ENCODE measurements at places on chromosomes 6 and 20.

DNA sequence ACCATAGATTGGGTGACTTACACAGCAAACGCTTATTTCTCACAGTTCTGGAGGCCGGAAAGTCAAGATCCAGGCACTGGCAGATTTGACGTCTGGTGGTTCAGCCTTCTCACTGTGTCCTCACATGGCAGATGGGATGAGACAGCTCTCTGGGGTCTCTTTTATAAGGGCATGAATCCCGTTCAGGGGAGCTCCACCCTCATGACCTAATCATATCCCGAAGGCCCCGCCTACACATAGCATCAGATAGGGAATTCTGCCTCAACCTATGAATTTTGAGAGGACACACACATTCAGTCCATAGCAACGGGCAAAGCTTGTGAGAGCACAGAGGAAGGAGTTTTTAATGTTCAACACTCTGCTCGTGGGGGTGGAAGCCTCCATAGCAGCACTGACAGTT lies 27.5 kb downstream of the DAAM2 start:
- DNase-seq, result no peak

DNA sequence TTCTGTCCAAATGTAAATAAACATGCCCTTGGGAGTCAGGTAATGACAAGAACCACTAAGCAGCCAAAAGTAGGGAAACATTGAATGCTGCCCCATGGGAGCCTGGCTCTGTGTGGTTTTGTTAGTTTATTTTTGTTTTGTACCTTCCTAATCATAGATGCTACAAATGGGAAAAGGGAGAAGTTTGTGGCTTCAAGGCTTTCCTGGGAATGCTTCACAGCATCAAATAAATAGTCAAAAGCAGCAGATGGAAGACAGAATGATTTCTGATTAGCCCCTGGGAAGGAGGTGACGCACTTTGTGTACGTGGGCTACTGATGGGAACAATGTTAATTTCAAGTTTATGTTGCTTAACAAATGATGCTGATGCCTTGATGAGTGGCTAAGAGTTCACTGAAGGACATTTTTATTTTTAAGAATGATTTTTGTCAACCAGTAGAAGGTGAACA lies 532.7 kb downstream of the BCKDHB start:
- no peak for DNase-seq

DNA sequence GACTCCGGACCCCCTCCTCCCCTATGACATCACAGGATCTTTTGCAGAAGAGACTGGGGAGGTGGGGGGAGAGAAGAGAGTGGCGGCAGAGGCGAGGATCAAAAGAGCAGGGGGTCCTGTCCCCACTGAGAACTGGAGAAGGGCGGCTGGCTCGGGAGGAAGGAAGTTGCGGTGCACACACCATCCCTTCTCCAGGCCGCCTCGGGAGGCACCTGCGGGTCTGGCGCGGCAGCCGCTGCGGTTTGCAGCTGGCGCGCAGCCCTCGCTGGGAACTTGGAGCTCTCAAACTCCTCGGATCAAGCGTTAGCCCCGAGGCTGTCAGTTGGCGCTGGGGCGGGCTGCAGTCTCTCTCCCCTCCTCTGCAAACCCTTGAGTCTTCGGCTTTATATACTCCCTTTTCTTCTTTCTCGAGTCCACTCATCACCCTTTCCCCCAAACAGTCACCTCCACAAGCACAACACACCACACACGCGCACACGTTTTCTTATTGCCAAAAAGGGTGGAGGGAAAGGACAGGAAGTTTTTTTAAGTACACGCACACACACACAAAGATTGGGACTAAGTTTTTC lies 180.7 kb downstream of the TBXT start:
- no peak for DNase-seq

DNA sequence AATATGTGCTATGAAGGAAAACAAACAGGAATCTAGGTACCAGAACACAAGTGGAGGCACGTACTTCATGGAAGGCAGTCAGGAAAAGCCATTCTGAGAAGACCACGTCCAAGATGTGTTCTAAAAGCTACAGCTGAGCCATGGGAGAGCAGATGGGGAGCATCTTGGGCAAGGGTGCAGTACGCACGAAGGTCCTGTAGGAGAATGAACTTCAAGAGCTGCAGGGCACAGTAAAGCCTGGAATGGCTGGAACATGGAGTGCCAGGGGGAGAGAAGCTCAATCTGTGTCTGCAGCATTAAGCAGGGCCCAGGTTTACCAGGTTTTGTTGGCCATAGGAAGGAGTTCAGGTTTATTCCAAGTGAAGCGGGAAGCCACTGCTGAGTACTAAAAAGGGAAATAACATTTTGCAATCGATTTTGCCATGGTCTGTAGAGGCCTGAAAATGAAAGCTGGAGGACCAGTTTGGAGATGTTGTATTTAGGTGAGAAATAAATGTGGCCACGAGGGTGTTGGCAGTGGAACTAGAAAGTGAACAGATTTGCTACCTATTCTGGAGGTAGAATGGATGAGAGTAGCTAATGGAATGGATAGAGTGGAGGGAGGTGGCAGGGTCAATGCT lies 29.9 kb downstream of the ADTRP start:
- no peak for DNase-seq

GRCh38 chr6:70080443-70081070 lies 214.2 kb downstream of the COL19A1 start:
- DNase-seq, result no peak

- no peak for DNase-seq
Measured at GRCh38 chr20:16397086-16397485, 176.2 kb downstream of the KIF16B start.

- DNase-seq, result no peak
Measured at GRCh38 chr6:131394768-131395432, 178.1 kb upstream of the ARG1 start.

DNA sequence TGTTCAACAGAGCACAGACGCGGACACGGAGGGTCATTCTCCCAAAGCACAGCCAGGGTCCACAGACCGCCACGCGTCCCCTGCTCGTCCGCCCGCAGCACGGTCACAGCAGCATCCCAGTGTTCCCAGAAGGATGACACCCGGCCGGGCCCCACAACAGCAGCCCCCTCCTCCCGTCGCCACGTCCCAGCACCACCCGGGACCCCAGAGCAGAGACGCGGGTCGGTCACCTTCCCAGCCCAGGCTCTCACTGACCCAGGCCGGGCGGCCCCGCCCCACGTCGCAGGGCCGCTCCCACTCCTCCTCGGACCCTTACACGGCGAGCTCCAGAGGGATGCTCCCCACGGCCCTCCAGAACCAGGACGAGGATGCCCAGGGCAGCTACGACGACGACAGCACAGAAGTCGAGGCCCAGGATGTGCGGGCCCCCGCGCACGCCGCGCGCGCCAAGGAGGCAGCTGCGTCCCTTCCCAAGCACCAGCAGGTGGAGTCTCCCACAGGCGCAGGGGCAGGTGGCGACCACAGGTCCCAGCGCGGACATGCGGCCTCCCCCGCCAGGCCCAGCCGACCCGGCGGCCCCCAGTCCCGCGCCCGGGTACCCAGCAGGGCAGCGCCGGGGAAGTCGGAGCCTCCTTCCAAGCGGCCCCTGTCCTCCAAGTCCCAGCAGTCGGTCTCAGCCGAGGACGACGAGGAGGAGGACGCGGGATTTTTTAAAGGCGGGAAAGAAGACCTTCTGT lies 64.3 kb downstream of the FNDC1 start:
- DNase-seq, result no peak

- DNase-seq, result no peak
Measured at GRCh38 chr6:103784117-103784516, 1075.6 kb downstream of the HACE1 start.

GRCh38 chr6:154484942-154485341 lies 25.5 kb downstream of the CNKSR3 start:
- no peak for DNase-seq

DNA sequence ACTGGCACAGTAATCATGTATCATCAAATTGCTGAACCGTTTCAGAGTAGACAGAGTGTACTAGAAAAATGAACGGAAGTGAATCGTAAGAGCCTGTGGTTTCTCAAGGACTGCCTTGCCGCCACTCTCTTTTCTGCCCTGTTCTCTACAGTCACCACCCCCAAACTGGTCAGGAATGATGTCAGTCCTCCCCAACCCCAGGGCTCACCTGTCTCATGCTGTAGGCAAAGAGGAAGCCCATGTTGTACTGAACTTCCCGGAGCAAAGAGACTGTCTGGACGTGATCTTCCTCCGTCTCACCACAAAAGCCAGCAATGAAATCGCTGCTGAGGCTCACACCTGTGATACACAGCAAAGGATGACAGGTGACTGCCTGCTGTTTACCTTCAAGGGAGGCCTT lies 31.0 kb downstream of the CDK5RAP1 start:
- DNase-seq, result peak; percentile 52

- DNase-seq, result no peak
Measured at GRCh38 chr20:42190084-42190483, 571.9 kb upstream of the CHD6 start.

DNA sequence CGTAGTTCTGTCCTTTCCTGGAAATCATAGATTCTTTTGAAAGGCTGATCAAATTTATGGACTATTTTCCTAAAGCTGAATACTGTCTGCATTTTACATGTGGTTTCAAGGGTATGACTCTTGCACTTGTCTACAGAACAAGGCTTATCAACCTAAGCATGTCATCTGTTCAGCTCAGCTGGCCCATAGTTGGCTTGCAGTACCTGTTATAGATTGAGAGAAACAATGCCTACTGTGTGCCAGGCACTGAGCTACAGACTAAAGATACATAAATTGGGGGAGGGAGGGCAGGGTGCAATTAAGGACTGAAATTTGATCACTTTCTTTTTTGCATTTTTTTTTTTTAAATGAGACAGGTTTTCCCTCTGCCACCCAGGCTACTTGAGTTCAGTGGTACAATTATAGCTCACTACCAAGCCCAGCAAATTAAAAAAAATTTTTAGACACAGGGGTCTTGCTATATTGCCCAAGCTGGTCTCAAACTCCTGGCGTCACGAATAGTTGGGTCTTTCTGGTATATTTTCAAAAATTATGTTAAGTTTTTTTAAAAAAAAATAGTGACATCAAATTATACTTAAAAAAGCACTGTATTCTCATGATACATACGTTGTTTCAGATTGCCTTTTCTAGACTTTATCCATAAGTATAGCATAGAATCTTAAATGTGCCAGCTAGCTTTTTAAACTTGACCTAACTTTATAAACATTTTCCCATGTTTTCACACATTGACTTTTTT lies 52.2 kb downstream of the RREB1 start:
- DNase-seq, result no peak

DNA sequence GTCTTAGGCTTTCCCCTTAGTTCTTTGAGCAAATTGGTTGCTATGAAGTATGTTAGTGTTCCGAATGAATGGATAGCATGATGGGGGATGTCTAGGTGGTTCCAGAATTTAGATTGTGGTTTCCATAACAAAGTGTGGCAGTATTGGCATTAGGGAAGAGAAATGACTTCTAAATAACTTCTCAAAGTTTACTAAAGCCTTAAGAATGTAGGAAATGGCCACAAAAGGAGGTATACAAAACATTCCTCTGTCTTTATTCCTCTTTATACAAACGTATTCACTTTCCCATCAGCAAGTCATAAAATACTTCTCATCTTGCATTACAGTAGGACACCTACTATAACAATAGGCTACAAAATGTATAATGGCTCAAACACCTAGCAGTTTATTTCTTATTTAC lies 279.6 kb downstream of the ESR1 start:
- DNase-seq, result no peak

DNA sequence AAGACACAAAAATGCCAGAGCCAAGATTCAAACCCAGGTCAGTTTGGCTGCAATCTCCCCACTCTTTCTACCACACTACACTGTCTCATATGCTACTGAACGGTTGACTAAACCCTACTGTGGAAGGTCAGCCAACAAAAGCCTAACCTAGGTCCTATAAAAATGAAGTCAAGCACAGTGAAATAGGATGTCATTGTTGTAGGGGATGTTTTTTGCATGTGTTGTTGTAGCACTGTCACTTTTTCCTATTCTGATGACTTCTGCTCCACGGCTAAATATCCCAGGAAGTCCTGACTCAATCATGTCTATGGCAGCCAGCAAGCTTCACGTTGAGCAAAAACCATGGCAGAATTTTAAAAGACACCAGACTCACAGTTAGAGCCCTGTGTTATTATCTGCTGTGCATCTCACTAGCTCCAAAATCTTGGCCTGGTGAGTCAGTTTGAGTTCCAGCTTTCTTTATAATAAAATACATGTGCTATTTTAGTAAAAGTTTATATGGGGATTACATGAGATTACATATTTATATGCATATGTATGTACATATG lies 322.1 kb upstream of the NT5E start:
- DNase-seq, result no peak

DNA sequence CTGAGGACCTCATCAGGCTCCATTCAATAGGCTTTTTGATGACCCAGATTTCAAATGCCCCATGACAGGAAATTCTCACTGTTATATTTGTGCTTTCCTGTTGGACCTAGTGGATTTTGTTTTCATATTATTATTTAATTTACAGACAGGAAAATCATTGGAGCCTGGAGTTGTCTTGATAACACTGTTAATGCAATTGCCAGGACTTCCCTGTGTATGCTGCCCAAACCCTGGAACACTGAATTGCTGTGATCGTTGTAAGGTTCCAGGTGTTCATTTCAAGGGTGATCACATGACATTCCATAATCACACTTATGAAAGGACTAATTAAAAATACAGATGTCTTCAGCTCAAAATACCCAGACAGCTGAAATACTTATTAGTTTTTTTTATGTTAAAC lies 783.2 kb downstream of the DHX35 start:
- DNase-seq, result no peak

- DNase-seq, result no peak
Measured at GRCh38 chr6:3797231-3798054, 45.9 kb upstream of the PXDC1 start.

DNA sequence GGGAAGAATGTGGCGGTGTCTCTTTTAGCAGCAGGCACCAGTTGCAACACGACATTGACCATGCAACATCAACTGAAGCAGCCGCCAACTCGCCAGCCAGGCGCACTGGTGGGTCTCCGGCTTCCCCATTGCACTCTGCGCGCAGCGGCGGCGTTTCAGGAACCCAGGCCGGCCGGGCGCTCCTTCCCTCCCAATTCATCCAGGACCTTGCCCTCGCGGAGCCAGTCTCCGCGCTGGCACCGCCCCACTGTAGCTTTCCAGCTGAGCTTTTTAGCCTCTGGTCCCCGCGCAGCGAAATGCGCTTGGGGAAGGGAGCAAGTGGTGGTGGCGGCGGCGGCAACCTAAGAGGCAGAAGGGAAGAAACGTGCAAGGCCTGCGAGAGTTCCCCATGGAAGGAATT lies 297.9 kb upstream of the RIMS1 start:
- no peak for DNase-seq

DNA sequence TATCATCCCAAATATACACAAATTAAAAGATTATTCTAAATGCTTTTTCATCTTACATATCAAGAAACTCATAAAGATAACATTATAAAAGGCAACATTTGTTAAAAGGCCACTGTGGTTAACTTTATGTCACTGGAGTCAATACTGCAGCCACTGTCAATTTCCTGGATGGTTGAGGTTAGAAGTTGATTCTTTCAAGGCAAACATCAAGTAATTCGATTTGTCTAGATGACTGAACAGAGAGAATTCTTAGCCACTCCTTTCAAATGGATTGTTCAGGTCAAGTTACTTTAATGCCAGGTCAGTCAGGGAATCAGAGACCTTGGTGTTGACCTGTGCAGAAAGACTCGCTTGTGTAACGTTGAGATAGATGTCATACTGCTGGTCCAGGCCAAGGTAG lies 44.4 kb upstream of the SIM1 start:
- no peak for DNase-seq

- no peak for DNase-seq
Measured at GRCh38 chr6:122322824-122323223, 76.6 kb upstream of the HSF2 start.

Measured in activated CD4-positive, alpha-beta T cell treated with anti-CD3 and anti-CD28 coated beads, Interleukin-2, amount 50 U/mL, for 4 hours (primary cell).